Gastrocnemius medialis (tissue), 4 donors: ENCODE measurements at places on chromosomes 5 and 9.
A peak's percentile ranks its signal among the peaks of the same experiment; 100 is the strongest.

DNA sequence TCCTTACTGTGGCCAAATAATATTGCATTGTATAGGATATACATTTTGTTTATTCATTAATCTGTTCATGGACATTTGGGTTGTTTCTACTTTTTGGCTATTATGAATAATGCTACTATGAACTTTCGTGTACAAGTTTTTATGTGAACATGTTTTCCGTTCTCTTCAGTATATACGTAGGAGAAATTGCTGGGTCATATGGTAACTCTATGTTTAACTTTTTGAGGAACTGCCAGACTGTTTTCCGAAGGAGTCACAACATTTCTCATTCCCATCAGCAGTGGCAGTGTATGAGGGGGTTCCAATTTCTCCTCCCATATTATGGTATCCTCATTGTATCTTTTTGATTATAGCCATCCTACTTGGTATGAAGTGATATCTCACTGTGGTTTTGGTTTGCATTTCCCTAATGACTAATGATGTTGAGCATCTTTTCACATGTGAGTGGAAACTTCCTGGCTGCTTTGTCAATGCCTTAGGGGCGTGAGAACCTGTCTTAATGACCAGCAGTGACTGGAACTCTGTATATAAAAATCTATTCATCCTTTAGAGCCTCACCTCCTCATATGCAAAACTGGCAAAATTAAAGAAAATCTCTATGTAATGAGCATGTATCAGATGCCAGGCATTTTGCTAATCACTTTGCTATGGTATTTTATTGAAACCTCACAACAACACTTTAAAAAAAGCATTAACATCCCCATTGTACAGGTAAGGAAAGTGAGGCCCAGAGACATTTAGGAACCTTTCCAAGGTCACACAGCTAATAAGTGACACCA, 47.8 kb upstream of the TGFBR1 start:
- no peak overlapping the region for H3K27ac ChIP-seq
- H3K4me3 ChIP-seq = no peak overlapping the region
- no peak for DNase-seq
- H3K4me1 ChIP-seq = no peaks in the 10 kb centered on the region

- H3K36me3 ChIP-seq = no peaks in the 10 kb centered on the region
- no peak for DNase-seq
- no peak overlapping the region for H3K4me3 ChIP-seq
Measured at GRCh38 chr5:76742583-76742982, 26.7 kb downstream of the F2R start.

GRCh38 chr5:16704945-16705344, 88.1 kb upstream of the RETREG1 start:
- H3K27me3 ChIP-seq = no peaks in the 10 kb centered on the region
- no peaks in the 10 kb centered on the region for H3K36me3 ChIP-seq
- no peak overlapping the region for H3K4me3 ChIP-seq

DNA sequence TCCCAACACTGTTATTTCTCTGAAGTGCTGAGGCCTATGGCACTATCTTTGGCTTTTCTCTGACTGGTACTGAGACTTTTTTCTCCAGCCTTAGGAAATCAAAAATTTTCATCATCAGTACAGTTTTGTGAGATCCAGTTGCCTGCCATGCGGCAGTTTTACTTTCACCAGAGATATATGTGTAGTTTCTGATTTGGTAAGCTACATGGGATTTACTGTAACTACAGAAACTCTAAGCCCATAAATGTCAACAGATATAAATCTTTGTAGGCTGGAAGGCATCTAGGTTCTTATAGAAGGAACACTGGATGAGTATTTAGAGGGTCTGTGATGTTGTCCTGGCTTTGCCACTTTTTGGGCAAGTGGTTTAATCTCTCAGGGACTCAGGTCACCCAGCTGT, 69.0 kb downstream of the DOCK2 start:
- H3K27ac ChIP-seq = no peak overlapping the region
- no peaks in the 10 kb centered on the region for H3K27me3 ChIP-seq
- DNase-seq = no peak

- H3K27ac ChIP-seq = no peak overlapping the region
- peaks cover 10% of the 10 kb centered on the region for H3K27me3 ChIP-seq
- peaks cover 10% of the 10 kb centered on the region for H3K4me1 ChIP-seq
- peak overlapping the region; percentile 70 for H3K4me3 ChIP-seq
Measured at GRCh38 chr5:52989781-52990527, 802 bp downstream of the ITGA2 start.

DNA sequence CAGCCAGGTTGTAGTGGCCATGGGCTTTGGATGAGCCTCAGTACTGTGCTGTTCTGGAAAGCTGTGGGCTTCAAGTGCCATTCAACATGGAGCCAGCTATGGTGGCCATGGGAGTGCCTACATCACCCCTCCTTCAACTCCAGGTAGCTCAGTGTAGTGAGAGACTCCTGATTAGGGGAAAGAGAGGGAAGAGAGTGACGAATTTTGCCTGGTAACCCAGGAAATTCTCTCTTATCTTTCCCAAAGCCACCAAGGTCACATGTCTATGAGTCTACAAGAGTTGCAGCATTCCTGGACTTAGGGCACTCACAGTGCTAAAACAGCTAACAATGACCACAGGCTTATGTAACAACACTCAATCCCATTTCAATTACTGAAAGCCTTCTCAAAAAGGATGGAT, 81.7 kb upstream of the SPTLC1 start:
- H3K4me3 ChIP-seq = no peak overlapping the region
- no peaks in the 10 kb centered on the region for H3K27me3 ChIP-seq
- H3K4me1 ChIP-seq = no peaks in the 10 kb centered on the region
- H3K27ac ChIP-seq = no peak overlapping the region

GRCh38 chr5:155587458-155587857, 573.9 kb downstream of the KIF4B start:
- no peaks in the 10 kb centered on the region for H3K36me3 ChIP-seq
- DNase-seq = no peak
- no peak overlapping the region for H3K4me3 ChIP-seq
- H3K27me3 ChIP-seq = no peaks in the 10 kb centered on the region
- no peak overlapping the region for H3K27ac ChIP-seq
- no peaks in the 10 kb centered on the region for H3K4me1 ChIP-seq

DNA sequence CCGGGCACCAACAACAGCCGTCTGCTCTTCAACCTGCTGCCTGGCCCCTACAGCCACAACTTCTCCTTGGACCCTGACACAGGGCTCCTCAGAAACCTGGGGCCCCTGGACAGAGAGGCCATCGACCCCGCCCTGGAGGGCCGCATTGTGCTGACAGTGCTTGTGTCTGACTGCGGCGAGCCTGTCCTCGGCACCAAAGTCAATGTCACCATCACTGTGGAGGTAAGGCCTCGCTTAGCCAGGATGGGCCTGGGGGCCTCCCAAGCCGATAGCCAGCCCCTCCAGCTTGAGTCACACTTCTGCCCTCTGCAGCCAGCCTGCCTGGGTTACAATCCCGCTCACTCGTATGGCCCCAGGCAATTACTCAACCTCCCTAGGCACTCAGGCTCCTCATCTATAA, 28.6 kb downstream of the GPRIN1 start:
- H3K27me3 ChIP-seq = no peaks in the 10 kb centered on the region
- H3K4me3 ChIP-seq = no peak overlapping the region
- no peak overlapping the region for H3K27ac ChIP-seq
- H3K36me3 ChIP-seq = no peaks in the 10 kb centered on the region

DNA sequence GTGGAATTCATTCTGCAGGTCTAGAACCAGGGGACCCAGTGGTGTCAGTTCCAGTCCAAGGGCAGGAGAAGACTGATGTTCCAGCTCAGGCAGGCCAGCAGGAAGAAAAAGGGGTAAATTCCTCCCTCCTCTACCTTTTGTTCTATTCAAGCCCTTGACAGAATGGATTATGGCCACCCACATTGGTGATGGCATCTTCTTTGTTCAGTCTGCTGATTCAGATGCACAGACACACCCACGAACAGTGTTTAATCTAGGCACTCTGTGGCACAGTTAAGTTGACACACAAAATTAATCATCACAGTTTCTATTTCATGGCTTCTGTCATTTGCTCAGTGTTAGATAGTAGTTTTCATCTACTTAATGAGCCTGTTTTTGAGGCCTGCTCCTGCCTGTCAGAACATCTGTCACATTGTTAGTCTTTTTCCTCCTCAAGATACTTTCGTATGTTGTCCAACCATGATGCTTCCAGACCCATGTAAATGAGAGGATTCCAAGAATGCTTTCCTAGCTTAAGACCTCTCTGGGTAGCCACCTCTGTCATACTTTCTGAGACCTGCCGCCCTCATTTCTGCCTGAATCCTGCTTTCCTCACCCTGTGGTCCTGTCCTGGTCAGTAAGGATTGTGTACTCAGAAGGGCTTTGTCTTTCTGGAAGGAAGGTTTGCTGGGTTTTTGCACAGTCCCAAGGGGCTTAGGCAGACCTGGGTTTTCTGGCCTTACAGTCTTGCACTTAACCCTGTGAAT, 72.5 kb downstream of the SPIN1 start:
- H3K27me3 ChIP-seq = no peaks in the 10 kb centered on the region
- no peak overlapping the region for H3K27ac ChIP-seq
- DNase-seq = no peak
- no peaks in the 10 kb centered on the region for H3K4me1 ChIP-seq
- H3K4me3 ChIP-seq = no peak overlapping the region
- H3K36me3 ChIP-seq = no peaks in the 10 kb centered on the region

DNA sequence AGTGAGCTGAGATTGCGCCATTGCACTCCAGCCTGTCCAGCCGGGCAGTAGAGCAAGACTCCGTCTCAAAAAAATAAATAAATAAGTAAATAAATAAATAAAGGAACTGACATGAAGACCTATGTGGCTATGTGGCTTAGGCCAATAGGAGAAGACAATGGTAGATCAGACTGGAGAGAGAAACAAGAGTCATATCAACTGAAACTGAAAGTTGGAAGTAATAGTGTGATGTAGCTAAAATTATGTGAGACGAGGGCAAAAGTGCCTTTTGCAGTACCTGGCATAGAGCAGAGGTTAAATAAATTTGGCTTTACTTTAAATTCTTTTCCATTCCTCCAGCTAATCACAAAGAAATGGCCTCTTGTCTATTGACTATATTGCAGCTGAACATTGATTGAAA, 7.3 kb downstream of the FBP2 start:
- no peak for DNase-seq
- peaks cover 3% of the 10 kb centered on the region for H3K4me1 ChIP-seq
- peak overlapping the region; percentile 74 for H3K27ac ChIP-seq
- H3K36me3 ChIP-seq = no peaks in the 10 kb centered on the region
- no peaks in the 10 kb centered on the region for H3K27me3 ChIP-seq
- H3K4me3 ChIP-seq = no peak overlapping the region

DNA sequence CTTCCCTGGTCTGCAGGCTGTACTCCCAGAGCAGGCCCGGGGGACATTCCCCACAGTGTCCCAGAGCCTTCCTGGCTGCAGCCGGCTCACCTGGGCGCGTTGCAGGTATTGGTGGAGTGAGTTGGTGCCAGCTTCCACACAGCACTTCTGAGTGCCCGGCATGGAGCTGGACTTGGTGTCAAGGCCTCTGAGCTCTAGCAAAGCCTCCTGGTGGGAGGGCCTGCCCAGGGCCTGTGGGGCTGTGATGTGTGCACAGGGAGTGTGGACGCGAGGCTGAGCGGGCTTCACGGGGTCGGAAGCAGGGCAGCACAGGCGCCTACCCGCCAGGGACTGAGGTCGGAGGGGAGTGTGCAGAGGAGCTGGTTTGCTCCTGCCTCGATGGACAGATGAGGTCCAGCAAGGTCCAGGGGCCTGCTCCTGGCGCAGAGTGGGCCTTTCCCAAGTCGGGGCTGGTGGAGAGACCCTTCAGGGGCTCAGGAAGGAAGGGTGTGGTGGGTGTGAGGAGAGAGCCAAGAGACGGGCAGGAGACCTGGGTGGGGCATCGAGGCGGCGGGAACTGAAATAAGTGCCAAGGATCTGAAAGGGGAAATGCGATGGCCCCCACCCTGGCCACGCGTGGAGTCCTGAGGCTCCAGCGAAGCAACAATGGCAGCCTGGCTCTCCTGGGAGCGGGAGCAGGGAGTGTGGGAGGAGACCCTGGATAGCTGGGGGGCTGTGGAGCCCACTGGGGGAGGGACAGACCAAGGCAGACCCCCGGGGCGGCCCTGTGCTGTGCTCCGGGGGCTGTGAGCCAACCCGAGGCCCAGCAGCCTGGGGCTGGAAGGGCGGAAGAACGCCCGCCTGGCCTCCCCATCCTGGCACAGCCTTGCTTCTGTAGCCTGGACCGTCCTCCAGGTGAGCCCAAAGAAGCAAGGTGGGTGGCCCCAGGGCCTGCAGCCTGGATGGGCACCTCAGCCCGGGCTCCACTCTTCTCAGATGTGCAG, 78.4 kb downstream of the RXRA start:
- H3K4me3 ChIP-seq = no peak overlapping the region
- peaks cover 87% of the 10 kb centered on the region for H3K4me1 ChIP-seq
- no peaks in the 10 kb centered on the region for H3K27me3 ChIP-seq
- peak overlapping the region; percentile 98 for H3K27ac ChIP-seq
- H3K36me3 ChIP-seq = no peaks in the 10 kb centered on the region

DNA sequence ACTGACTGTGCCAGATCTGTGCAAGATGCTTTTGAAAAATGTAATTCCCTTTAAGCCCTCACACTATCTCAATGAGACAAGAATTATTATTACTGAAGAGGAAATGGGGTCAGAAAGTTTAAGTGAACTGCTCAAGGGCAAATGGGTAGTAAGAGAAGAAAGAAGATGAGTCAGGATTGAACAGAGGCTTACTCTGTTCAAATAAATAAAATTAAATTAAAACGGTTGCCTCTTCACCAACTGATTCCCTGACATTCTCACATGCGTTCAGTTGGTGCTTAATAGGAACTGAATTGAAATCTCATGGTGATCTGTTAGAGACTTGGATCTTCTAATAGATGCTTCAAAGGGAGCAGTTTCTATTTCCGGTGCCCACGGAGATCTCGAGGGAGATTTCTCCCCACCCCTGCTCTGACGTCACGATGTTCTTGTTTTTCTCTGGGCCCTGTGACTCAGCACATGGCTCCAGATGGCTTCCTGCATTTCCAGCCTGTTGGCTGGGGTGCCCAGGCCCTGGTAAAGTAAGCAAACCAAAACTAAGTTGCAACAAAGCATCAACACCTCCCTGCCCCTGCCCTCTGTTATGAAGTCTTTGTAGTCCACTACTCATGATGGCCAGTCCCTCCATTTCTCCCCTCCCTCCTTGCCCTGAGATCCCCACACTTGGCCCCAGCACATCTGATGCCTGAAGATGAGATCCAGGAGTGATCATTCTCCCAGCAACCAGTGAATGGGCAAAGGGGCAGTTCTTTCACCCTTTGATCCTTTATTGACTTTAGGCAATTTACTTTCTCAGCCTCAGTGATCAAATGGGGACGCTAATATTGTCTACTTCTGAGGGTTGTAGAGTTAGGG, 106.1 kb upstream of the CPEB4 start:
- H3K4me3 ChIP-seq = no peak overlapping the region
- H3K27ac ChIP-seq = peak overlapping the region; percentile 80
- no peaks in the 10 kb centered on the region for H3K36me3 ChIP-seq
- H3K27me3 ChIP-seq = no peaks in the 10 kb centered on the region

DNA sequence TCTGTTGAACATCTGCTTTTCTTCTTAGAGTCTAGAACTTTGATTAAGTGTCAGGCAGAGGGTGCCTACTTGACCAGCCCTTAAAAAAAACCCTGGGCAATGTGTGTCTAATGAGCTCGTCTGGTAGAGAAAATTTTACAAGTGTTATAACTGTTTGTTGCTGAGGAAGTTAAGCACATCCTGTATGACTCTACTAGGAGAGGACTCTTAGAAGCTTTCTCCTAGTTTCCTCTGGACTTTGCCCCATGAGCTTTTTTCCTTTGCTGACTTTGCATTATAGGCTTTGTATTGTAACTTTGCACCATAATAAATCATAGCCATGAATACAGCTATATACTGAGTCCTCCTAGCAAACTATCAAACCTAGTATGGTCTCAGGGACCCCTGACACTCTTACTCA, 39.4 kb downstream of the GNG10 start:
- no peak for DNase-seq
- no peak overlapping the region for H3K4me3 ChIP-seq
- H3K36me3 ChIP-seq = no peaks in the 10 kb centered on the region
- H3K27ac ChIP-seq = no peak overlapping the region
- H3K4me1 ChIP-seq = no peaks in the 10 kb centered on the region
- H3K27me3 ChIP-seq = no peaks in the 10 kb centered on the region
